ENCODE measurements at places on chromosomes 16 and 17.

- DNase-seq = no peak
Observed at GRCh38 chr17:44324092-44324570, 492 bp downstream of the SLC25A39 start.

GRCh38 chr16:80993307-80993706, 13.4 kb downstream of the CMC2 start:
- DNase-seq = no peak

DNA sequence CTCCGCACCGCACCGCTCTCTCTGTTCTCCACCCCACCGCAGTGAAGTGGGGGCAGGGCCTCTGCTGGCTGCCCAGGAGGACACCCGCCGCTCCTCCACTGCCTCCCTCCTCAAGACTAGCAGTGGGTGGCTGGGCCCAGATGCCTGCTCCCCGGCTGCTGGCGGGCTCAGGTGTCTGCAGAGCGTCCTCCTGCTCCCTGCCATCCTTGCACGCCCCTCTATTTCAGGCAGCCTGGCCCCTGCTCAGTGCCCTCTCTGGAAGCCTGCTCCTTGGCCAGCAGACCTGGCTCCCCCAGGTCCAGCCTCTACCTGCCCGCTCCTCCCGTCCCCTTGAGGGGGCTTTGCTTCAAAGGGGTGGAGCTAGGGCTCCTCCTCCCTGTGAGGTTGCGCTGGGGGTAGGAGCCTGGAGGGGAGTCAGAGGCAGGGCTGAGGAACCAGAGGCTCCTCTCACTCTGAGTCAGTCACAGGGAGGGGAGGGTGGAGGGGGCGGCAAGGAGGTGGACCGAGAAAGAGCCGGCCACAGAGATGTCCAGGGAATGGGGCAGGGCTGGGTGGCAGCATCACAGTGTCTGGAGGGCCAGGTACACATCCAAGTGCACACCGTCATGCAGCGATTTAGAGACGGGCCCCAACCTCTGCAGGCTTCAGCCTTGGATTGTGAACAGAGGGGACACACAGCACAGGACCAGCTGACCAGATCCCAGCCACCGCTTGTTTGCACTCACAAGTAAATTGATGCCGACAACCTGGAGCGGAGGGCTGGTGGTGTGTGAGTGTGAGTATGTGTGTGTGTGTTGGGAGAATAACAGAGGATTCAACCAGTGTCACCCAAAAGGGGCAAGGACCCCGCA, 9.8 kb upstream of the TMEM92 start:
- no peak for DNase-seq

- DNase-seq = no peak
Observed at GRCh38 chr16:7289299-7289698, 43.3 kb upstream of the RBFOX1 start.

DNA sequence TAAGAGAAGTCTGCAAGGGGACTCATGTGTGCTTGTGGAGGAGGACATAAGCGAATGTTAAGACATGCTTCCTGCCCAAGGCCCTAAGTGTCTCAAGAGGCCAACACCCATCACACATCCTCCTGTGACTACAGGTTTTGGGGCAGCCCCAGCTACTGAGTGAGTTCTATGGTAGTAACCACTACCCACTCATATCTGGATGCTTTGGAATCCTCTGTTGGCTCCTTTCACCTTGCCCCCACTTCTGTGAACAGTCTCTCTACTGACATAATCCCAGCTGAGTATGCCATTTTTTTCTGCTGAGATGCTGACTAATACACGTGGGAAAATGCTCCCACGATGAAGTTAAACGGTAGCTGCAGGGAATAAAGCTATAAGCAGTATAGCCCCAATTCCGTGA, 153.5 kb downstream of the VPS53 start:
- DNase-seq = no peak

- DNase-seq = no peak
Observed at GRCh38 chr16:67015313-67015731, 13.6 kb upstream of the CBFB start.

DNA sequence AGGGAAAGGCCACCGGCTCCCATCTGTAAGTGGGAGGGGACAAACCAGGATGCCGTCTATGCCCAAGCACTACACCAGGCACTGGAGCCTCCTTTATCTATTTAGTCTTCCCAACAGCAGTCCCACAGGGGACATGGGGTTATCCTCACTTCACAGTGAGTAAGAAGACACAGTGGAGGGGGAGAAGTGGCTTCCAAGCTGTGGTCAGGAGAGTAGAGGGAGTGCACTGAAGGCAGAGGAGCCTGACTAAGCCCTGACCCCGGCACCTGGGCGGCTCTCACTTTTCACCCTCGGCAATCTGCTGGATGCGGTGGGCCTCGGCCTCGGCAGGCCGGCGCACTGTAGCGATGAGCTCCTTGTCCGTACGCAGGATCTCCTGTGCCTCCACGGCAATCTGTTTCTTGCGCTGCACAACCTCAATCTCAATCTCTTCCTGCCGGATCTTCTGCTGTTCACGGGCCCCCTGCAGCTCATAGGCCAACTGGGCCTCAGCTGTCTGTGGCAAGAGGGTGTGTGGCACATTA, 15.9 kb downstream of the FLOT2 start:
- DNase-seq = no peak

- DNase-seq = no peak
Observed at GRCh38 chr16:89863741-89864526, 9.5 kb upstream of the TCF25 start.

DNA sequence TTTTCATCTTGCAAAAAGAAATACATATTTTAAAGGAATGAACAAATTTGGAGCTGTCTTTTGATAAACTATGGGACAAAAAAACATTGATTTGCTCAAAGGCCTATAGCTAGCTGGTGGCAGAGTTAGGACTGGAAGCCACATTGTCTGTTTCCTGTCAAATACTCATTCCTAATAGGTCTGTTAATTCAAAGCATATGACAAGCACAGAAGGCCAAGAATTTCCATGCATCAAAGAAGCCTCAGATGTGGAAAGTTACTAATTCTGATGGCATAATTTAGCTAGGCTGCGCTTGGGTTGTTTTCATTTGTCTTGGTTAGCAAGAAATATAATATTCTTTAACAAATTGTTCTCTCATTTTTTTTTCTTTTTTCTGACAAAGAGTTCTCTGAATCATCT, 98.0 kb downstream of the CDK5R1 start:
- DNase-seq = no peak

DNA sequence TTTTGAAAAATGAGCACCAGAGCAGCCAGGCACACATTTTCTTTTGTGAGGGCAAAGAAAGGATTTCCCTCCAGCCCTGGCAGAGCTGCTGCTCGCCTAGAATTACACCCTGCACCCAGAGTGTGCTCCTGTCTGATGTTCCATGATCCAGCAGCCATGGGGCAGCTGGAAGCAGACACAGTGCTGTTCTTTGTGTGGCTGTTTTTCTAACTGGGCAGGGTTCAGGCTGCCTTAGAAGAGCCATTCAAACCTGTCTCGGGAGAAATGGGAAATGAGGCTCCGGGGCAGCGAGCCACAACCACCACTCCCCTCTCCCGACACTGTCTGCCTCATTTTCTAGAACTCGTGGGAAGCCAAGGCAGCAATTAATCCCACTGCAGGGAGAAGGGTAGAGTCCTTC, 28.9 kb downstream of the LITAF start:
- DNase-seq = no peak

GRCh38 chr16:81369888-81370504, 55.2 kb downstream of the GAN start:
- no peak for DNase-seq

DNA sequence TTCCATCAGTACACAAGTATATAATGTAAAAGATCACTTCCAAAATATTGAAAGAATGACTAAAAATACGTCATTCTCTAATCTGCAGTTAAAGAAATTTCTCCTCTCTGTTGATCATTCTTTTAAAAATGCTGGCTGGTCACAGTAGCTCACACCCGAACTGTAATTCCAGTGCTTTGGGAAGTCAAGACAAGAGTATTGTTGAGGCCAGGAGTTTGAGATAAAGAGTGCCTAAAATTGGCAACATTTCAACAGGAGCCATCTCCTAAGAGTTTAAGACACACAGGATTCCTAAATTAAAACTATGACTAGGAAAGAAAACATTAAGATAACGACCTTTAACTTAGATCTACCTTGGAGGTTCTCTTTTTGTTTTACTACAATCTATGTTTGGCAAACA, 4.5 kb upstream of the USP32 start:
- DNase-seq = no peak

DNA sequence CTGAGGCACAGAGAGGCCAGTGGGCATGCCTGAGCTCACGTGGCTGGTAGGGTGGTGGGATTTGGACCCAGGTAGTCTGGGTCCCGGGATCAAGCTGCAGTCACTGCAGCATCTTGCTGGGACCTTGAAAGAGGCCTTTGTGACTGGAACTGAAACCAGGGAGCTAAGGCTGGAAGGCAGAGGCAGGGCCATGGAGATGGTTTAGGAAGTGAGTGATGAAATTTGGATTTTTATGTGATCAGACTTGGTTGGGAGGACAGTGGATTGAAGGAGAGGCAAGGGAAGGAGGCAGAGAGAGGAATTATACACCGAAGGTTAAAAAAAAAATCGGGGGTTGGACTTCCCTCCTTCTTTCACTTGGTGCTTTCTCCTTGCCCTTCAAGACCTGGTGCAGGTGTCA, 255.4 kb upstream of the CACNG5 start:
- no peak for DNase-seq

DNA sequence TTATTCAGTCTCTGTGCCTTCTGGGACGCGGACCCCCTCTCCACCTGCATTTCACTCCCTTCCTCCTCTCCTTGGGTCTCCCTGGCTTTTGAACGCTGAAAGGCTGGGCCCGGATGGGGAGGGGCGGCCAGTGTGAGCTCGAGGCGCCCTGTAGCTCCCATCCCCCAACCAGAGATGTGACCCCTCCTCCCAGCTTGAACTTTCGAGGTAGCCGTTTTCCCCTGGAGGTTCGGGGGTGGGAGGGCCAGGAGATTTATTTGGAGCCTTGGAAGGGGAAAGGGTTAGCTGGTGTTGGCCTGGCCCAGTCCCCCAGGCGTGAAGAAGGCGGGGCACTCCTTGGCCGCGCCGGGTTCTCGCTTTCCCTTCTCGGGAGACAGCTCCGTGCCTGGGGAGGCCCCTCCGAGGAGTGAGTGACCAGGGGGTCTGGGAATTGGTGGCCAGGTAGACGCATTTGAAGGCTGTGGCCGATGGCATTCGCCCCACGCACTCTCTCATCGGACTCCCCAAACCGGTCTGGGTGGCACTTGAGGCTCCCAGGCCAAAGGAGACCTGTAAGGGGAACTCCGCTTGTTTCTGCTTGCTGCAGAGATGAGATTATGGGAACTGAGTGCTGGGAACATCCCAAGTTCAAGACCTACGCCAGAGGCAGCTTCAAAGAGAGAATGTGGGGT, 942 bp downstream of the LDAF1 start:
- no peak for DNase-seq

DNA sequence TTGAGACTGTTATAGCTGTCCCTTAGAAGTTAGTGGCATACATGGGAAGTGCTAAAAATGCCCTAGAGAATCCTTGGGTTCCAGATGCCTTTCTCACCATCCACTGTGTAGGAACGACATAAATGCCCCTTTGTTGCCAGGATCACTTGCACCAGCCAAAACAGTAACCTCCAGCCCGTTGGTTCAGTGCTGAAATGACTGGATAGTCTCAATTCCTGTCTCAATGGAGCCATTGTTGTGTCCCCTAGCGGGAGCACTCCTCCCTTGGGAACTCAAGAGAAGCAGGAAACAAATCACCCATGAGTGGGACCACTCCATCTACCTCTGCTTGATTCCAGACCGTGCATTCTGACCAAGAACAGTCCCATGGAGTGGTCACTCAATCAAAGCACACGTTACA, 23.1 kb downstream of the MPHOSPH6 start:
- no peak for DNase-seq

DNA sequence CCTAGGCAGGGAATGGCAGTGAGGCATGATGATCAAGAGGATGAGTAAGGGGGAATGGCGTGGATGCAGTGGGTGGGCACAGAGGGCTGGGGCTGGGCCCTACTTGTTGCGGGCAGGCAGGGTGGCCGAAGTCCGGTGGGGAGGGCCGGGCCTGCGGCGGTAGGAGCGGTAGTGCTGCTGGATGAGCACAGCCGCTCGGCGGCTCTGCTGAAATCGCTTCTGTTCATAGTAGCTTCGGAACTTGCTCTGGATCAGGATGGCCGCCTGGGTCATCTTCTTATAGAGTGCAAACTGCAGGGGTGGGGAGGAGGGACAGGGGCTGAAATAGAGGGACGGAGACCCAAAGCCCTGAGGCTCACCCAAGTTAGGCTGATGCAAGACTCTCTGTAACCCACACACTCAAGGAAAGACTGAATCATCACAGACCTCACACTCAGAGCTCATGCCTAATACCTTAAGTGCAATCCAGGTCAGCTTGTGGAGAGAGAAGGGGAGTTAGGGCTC, 1.5 kb upstream of the SPAG7 start:
- no peak for DNase-seq

DNA sequence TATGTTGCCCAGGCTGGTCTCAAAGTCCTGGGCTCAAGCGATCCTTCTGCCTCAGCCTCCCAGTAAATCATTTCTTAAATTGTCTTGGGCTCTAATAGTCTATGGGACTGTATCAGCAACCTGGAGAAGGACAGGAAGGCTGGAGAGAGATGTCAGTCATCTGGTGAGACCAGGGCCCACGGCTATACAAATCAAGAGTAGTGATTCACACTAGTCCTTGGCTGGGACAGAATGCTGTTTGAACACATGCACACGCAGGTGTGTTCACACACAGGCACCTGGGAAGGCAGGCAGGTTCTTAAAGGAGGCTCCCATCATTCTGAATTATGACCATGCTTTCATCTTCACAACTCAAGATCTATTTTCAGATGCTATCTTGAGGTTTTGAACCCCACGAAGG, 14.1 kb downstream of the NQO1 start:
- DNase-seq = no peak

DNA sequence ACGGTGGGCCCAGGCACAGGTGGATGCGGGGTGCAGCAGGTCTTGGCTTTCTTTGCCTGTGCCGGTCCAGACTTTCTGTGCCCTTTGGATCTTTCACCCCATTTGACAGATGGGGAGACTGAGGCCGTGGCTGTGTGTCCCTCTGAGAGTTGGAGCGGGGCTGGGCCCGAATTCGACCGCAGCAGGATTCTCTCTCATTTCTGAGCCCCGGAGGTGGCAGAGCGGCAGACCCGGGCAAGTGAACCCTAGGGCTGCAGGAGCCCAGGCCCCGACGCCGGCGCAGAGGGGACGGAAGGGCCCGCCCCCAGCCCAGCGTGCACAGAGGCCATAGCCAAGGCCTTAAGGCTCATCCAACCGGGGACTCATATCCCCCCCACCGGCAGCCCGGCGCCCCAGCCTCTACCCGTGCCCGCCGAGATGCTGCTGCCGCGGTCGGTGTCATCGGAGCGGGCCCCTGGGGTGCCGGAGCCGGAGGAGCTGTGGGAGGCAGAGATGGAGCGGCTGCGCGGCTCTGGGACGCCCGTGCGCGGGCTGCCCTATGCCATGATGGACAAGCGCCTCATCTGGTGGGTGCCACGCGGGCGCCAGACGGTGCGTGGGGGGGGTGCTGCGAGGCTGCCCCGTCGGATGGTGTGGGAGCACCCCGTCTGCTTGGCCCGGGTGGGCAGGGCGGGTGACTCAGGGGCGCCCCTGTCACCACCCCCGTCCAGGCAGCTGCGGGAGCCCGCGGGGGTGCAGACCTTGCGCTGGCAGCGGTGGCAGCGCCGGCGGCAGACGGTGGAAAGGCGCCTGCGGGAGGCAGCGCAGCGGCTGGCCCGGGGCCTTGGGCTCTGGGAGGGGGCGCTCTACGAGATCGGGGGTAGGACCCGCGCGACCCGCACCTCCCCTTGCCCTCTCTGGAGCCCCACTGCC, 857 bp downstream of the TMC8 start:
- no peak for DNase-seq

Data from NCI-H1048 (cell line).